ENCODE measurements at places on chromosomes 6 and 20.

DNA sequence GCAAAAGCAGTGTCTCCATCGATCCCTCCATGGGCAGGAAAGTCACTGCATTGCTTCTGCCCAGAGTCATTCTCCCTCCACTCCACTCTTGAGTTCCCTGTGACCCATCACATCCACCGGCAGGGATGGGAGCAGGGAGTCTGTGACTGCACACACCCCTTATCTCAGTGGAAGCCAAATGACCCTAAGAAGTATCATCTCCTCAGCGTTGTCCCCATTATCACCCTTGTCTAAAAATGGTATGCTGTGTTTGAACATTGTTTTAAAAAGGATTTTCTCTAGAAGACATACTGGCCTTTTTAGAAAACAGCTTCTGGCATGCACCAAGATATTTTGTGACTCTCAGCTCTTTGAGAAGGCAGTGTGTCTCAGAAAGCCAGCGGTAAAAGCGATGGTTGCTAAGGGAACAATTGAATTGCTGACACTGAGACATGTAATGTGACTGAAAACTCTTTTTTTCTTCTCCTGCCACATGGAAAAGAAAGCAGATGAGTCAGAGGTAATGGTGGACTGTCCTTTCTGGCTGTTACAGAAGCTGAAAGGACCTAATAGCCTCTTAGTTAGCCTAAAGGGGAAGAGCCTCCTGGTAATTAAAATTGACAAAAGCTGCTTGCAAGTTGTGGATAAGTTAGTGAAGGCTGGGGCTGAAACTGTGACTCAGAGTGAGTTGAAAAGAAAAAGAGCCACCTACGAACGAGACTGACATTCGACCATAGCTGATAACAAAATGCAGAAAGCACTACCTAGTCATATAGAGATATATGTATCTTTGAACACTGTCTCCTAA lies 120.5 kb downstream of the MAP3K7 start:
- peak; percentile 57 for DNase-seq

GRCh38 chr6:57085471-57085870 lies 4.5 kb upstream of the ZNF451 start:
- no peak for DNase-seq

DNA sequence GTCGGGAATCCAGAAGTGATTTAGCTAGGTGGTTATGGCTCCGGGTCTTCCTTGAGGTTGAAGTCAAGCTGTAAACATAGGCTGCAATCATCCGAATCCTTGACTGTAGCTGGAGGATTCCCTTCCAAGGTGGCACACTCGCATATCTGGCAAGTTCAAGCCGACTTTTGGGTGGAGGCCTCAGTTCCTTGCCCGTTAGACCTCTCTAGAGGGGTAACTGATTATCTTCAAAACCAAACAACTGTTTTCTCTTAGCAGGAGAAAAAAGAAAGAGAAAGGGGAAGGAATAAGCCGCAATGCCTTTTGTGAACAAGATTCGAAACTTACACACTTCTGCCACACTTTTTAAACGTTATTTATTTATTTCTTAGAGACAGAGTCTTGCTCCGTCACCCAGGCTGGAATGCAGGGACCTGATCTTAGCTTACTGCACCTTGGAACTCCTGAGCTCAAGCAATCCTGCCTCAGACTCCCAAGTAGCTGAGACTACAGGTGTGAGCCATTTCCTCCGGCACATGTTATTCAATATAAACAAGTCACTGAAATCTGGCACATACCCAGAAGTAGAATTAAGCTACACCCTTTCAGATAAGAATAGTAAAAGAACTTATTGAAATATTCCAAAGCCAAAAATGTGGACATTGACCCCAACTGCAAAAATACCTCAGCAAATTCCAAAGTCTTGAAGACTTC lies 76.3 kb downstream of the HFE start:
- DNase-seq: no peak

- DNase-seq: no peak
These were observed 65.3 kb upstream of the ID4 start for GRCh38 chr6:19771753-19772336.

Measured in activated naive CD8-positive, alpha-beta T cell treated with anti-CD3 and anti-CD28 coated beads for 36 hours (primary cell).